CD4-positive, alpha-beta T cell treated with Interleukin-6 at 100 ng/mL for 8 hours (primary cell): ENCODE measurements at places on chromosomes 11 and 22.

DNA sequence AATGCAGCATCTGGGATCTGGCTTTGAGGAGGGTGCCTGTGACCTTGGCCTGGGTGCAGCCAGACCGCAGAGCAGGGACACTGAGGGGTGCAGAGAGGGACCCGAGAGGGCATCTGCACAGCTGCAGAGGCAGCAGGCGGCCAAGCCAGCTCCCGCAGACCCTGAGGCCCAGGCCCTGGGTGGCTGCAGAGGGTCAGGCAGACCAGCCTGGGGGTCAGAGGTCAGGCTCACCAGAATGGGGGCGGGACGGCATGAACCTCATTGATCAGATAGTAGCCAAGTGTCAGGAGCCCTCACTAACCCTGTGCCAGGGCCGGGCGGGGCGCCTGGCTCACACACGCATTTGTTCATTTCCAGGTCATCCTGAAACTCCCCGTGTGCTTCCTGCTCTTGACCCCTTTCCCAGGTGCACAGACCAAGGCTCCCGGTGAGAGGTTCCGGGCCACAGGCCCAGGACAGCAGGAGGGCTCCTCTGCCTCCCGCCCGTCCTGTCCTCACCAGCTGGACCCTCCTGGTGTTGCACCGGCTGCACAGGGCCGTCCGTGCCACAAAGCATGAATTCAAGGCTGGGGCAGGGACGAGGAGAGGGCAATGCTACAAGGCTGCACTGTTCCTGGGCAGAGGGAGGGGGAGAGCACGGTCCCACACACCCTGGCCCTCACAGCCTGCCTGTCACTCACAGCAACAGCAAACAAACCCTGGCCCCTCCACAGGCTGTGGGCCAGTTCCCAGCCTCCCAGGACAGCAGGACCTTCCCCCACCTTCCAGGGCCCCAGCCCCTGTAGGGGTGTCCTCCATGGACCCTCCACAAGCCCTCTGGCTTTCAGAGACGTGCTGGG, 3.3 kb downstream of the RTN4R start:
- no peak for DNase-seq

GRCh38 chr11:113350336-113351067, 36.1 kb downstream of the TTC12 start:
- no peak for DNase-seq

DNA sequence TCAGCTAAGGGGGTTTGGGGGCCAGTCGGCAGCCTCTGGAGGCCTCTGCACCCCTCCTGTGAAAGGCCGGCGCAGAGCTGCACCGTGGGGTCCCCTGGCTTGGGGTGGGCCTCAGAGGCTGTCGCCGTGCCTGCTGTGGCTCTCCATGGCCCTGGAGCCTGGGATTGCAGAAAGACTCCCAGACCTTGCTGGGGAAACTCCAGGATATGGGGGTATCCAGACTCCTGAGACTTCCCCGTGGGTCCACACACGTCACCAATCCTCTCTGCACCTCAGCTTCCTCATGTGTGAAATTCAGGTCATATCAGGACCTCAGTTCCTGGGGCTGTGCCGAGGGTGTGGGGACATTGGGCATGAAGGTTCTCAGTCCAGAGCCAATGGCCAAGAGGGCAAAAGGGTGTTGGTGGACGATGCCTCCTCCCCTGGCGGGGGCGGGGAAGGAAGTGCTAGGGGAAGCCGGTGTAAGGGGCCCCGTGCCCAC, 97.1 kb downstream of the KCNQ1 start:
- no peak for DNase-seq

DNA sequence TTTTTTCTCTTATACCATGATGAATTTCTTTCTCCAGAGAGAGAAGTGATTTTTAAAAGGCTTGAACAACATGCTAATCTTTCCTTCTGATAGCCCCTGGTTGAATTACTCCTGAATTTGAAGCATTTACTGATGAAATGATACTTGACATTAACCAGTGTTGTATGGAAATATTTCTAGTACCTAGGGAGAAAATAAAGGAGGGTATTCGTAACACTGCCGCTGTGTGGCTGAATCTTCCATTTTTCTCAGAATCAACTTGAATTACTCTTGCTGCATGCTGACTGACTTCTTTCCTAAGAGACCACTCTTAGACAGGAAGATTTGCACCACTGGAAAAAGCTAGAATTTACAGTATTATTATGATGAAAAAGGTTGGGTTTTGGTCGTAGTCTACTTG, 118.3 kb downstream of the FAT3 start:
- no peak for DNase-seq

DNA sequence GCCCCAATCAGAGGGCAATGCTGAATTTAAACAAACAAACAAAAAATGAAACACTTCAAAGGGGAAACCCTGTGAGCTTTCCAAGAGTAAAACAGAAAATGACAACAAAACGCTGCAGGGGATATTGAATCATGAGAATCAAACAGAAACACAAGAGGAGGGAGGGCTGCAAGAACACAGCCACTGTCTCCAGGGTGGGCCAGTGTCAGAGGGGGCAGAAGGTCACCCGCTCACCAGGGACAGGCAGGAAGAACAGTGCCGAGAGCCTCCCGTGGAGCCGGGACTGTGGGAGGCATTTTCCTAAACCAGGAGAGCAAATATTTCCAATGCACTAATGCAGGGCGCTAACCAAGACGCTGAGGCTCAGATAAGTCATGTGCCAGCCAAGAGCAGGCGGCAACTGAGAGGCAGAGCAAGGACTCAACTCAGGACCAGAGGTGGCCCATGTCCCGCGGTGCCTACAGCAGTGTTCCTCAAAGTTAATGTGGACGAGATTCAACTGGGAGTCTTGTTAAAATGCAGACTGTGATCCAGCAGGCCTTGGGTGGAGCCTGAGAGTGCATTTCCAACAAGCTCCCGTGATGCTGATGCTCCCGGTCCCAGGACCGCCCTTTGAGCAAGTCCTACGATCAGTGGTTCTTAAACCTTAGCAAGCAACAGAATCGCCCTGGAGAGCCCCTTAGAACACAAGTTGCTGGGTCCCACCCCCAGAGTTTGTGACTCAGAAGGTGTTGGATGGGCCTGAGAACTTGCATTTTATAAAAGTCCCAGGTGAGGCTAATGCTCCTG, 197.2 kb downstream of the TENM4 start:
- DNase-seq: no peak

GRCh38 chr11:100354736-100355135, 332.4 kb upstream of the ARHGAP42 start:
- DNase-seq: no peak

- no peak for DNase-seq
Measured at GRCh38 chr11:64762277-64762673, 2.5 kb upstream of the PYGM start.
